ENCODE measurements at places on chromosomes 3 and 15. TPM values are rescaled to one million over a fixed set of nuclear protein-coding genes. Genes with fewer than 3 reads are reported as not detected.
A peak's percentile ranks its signal among the peaks of the same experiment; 100 is the strongest.

DNA sequence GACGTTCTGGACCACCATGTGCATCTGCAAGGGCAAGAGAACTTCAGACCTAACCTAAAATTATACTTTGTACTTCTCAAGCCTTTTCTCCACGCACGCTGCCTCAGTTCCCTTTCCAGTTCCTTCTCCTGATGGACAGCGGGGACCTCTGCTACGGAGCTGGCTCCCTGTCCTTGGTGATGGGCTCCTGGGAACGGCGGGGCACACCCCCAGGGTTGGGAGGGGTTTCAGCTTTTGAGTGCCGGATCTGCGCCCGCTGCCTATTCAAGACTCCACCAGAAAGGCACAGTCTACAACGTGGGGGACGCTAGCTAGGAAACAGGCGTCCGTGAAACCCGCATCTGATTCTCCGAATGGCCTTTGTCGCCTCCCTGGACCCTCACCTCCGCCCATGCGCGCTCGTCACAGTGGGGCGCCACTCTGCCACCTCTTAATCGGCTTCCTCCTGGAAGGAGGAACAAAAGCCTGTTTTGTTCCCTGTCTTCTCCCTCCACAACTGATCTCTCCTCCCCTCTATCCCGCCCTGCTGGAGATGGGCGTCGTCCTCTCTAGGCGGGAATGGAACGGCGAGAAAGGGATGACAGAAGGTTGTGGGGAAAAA is 2.2 kb downstream of the GPR149 start:
- no peaks in the 10 kb centered on the region for H3K4me1 ChIP-seq
- DNase-seq: no peak
- H3K36me3 ChIP-seq: no peaks in the 10 kb centered on the region

GRCh38 chr3:154121701-154122551 is 736 bp downstream of the ARHGEF26 start:
- no peaks in the 10 kb centered on the region for H3K36me3 ChIP-seq
- H3K4me3 ChIP-seq: peak overlapping the region; percentile 86
- no peaks in the 10 kb centered on the region for H3K27me3 ChIP-seq
- peak overlapping the region; percentile 62 for H3K27ac ChIP-seq

Gene SERPINI1
- 6.9 TPM for polyA plus RNA-seq

Gene ARPIN
- polyA plus RNA-seq: 28.3 TPM

DNA sequence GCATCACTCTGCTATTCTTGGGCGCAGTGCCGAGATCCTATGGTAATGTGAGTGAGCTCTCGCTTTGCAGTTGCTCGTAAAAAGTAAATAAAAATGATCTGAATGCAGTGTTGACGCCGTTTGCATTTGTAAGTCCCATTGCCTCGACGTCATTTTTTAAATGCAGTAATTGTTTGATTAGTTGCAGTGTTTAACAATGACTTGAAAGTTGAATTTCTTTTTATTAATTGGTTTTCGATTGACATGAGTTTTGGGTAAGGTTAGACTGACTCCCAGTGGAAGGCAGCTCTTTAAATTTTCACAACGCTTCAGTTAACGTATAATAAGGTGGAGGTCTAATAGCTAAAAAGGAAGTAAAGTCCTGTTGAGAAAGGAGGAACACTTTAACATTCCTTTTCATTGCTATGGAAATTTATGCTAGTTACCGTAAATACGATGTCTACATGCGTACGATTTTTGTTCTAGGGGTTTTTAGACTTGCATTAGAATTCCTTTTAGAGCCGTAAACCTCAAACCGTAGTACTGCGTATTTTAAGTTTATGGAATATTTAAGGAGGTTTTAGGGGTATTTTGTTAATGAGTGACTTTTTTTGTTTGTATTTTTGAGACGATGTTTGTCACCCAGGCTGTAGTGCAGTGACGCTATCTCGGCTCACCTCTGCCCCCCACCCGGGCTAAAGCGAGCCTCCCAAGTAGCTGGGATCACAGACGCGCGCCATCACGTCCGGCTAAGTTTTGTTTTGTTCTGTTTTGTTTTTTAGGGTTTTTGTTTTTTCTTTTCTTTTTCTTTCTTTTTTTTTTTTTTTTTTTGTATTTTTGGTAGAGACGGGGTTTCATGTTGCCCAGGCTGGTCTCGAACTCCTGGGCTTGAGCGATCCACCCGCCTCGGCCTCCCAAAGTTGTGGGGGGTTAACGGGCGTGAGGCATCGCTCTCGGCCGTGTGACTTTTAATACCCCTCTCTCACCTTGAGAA is 1.4 kb downstream of the MORF4L1 start:
- peaks cover 8% of the 10 kb centered on the region for H3K4me1 ChIP-seq
- H3K4me3 ChIP-seq: peak overlapping the region; percentile 100
- no peaks in the 10 kb centered on the region for H3K27me3 ChIP-seq
- no peak for DNase-seq
- no peaks in the 10 kb centered on the region for H3K36me3 ChIP-seq

Gene TRH
- 0.54 TPM for polyA plus RNA-seq

- H3K36me3 ChIP-seq: no peaks in the 10 kb centered on the region
- H3K27ac ChIP-seq: no peak overlapping the region
- peaks cover 2% of the 10 kb centered on the region for H3K4me1 ChIP-seq
- no peak overlapping the region for H3K4me3 ChIP-seq
Measured at GRCh38 chr3:71903112-71903495, 118.2 kb upstream of the PROK2 start.

- no peaks in the 10 kb centered on the region for H3K4me1 ChIP-seq
- H3K4me3 ChIP-seq: no peak overlapping the region
- DNase-seq: no peak
- no peak overlapping the region for H3K27ac ChIP-seq
- H3K36me3 ChIP-seq: no peaks in the 10 kb centered on the region
Measured at GRCh38 chr3:152053866-152054265, 180.4 kb downstream of the SUCNR1 start.

Gene VGLL3
- 12.2 TPM for polyA plus RNA-seq

- H3K27me3 ChIP-seq: no peaks in the 10 kb centered on the region
- no peak for DNase-seq
- H3K4me1 ChIP-seq: no peaks in the 10 kb centered on the region
- H3K27ac ChIP-seq: no peak overlapping the region
- H3K4me3 ChIP-seq: no peak overlapping the region
Measured at GRCh38 chr3:102526865-102527264, 92.0 kb downstream of the ZPLD1 start.

- no peaks in the 10 kb centered on the region for H3K27me3 ChIP-seq
- DNase-seq: no peak
- H3K4me1 ChIP-seq: peaks cover 1% of the 10 kb centered on the region
- H3K4me3 ChIP-seq: no peak overlapping the region
- H3K36me3 ChIP-seq: no peaks in the 10 kb centered on the region
Measured at GRCh38 chr15:31298707-31299172, 27.9 kb upstream of the KLF13 start.

Gene ANKRD34C
- not detected for polyA plus RNA-seq

GRCh38 chr3:129747136-129747535 is 140.7 kb upstream of the PLXND1 start:
- no peak overlapping the region for H3K4me3 ChIP-seq
- no peaks in the 10 kb centered on the region for H3K27me3 ChIP-seq
- H3K4me1 ChIP-seq: peaks cover 3% of the 10 kb centered on the region

Gene PCSK6
- polyA plus RNA-seq: 3.8 TPM

- H3K4me3 ChIP-seq: no peak overlapping the region
- H3K36me3 ChIP-seq: no peaks in the 10 kb centered on the region
- no peak overlapping the region for H3K27ac ChIP-seq
- H3K27me3 ChIP-seq: no peaks in the 10 kb centered on the region
Measured at GRCh38 chr15:52236013-52236412, 44.8 kb upstream of the GNB5 start.

- DNase-seq: no peak
- H3K27me3 ChIP-seq: no peaks in the 10 kb centered on the region
Measured at GRCh38 chr3:99520513-99520912, 117.9 kb upstream of the COL8A1 start.

DNA sequence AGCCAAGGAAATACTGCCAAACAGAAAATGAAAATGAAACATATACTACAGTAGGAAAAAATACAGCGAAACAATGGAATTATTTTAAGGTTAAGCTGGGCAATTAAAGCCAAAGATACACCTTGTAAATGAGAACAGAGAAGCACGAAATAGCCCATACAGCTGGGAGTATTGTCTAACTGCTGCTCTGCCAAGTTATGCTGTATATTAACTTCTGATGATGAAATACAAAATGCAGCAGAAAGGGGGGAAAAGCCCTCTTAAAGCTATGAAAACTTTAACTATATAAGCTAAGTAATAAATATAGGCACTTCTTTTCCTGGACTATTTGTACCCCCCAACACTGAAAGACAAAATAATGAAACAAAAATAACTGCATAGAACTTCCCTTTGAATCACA is 449.0 kb downstream of the FOXP1 start:
- no peak for DNase-seq
- H3K4me1 ChIP-seq: peaks cover 19% of the 10 kb centered on the region
- H3K36me3 ChIP-seq: no peaks in the 10 kb centered on the region
- H3K27ac ChIP-seq: peak overlapping the region; percentile 77

- H3K4me3 ChIP-seq: no peak overlapping the region
- H3K36me3 ChIP-seq: no peaks in the 10 kb centered on the region
- H3K27me3 ChIP-seq: no peaks in the 10 kb centered on the region
- DNase-seq: no peak
- no peaks in the 10 kb centered on the region for H3K4me1 ChIP-seq
Measured at GRCh38 chr3:16309558-16309957, 44.5 kb downstream of the OXNAD1 start.

DNA sequence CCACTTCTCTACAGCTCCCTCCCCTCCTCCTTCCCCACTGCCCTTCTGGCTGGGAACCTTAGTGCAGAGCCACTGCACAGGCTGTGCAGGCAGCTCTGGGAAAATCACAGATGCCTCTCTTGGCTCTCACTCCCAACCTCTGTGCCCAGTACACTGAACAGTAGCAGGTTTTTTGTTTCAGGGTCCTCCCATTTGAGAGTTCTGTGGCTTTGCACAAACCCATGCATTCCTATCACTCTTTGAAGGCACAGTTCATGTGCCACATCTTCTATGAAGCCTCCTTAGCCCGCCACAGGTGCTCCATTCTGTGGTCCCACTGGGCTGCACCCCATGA is 103.9 kb downstream of the SNRK start:
- no peaks in the 10 kb centered on the region for H3K36me3 ChIP-seq
- no peak overlapping the region for H3K27ac ChIP-seq
- no peaks in the 10 kb centered on the region for H3K27me3 ChIP-seq
- peaks cover 7% of the 10 kb centered on the region for H3K4me1 ChIP-seq

DNA sequence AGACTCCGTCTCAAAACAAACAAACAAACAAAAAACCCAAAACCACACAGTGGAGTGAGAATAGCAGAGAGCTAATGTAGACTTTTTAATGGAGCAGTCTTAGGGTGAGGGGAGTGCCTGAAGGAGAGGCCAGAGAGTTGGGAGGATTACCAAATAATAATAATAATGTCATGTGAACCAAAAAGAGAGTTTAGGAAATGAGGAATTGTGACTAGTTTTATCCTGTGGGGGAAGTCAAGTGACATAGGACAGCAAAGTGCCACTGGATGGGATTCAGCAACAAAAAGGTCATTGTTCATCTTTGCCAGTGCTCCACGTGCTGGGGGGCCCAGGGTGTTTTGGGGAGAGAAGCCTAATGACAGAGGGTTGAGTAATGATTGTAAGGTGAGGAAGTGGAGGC is 12.9 kb downstream of the GPR87 start:
- no peaks in the 10 kb centered on the region for H3K4me1 ChIP-seq
- no peaks in the 10 kb centered on the region for H3K27me3 ChIP-seq
- no peak overlapping the region for H3K27ac ChIP-seq
- H3K4me3 ChIP-seq: no peak overlapping the region
- no peak for DNase-seq
- H3K36me3 ChIP-seq: no peaks in the 10 kb centered on the region

Gene MUC20
- polyA plus RNA-seq: 5.3 TPM

- no peaks in the 10 kb centered on the region for H3K27me3 ChIP-seq
- no peak for DNase-seq
- no peaks in the 10 kb centered on the region for H3K36me3 ChIP-seq
- peak overlapping the region; percentile 10 for H3K4me3 ChIP-seq
- H3K27ac ChIP-seq: no peak overlapping the region
Measured at GRCh38 chr3:30611613-30612436, 5.4 kb downstream of the TGFBR2 start.

DNA sequence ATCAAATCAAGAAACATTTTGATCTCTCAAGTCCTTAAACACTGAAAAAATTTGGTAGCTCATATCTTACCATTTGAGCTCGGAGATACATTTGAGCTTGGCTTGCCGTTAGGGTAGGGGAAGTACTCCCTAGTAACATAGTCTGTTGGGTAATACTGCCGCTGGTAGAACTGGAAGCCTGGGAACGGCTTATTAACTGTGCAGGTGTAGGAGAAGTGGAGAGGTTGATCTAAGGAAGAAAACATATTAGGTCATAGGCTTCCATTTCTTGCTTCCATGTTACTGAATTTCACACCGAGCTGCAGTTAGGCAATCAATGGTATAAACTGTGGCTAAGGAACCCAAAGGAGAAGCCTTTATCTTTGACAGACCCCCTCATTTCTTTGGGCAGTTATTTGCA is 32.5 kb downstream of the PHC3 start:
- peaks cover 5% of the 10 kb centered on the region for H3K4me1 ChIP-seq
- no peaks in the 10 kb centered on the region for H3K36me3 ChIP-seq
- no peaks in the 10 kb centered on the region for H3K27me3 ChIP-seq
- no peak for DNase-seq
- H3K4me3 ChIP-seq: no peak overlapping the region
- H3K27ac ChIP-seq: no peak overlapping the region

Gene FAM174B
- 11.8 TPM for polyA plus RNA-seq

- no peaks in the 10 kb centered on the region for H3K36me3 ChIP-seq
- H3K27me3 ChIP-seq: no peaks in the 10 kb centered on the region
- peak overlapping the region; percentile 71 for H3K4me3 ChIP-seq
- peak overlapping the region; percentile 87 for H3K27ac ChIP-seq
- peaks cover 7% of the 10 kb centered on the region for H3K4me1 ChIP-seq
- no peak for DNase-seq
Measured at GRCh38 chr3:32571192-32571485, 481 bp upstream of the DYNC1LI1 start.

GRCh38 chr3:96996009-96996408 is 181.6 kb downstream of the EPHA6 start:
- no peaks in the 10 kb centered on the region for H3K36me3 ChIP-seq
- no peaks in the 10 kb centered on the region for H3K27me3 ChIP-seq
- H3K27ac ChIP-seq: no peak overlapping the region
- H3K4me3 ChIP-seq: no peak overlapping the region
- H3K4me1 ChIP-seq: peaks cover 1% of the 10 kb centered on the region
- DNase-seq: no peak

- no peaks in the 10 kb centered on the region for H3K27me3 ChIP-seq
- DNase-seq: no peak
- H3K4me1 ChIP-seq: no peaks in the 10 kb centered on the region
Measured at GRCh38 chr3:136840252-136840651, 21.3 kb downstream of the SLC35G2 start.

GRCh38 chr3:197511130-197511529 is 44.6 kb downstream of the BDH1 start:
- peaks cover 3% of the 10 kb centered on the region for H3K4me1 ChIP-seq
- no peak overlapping the region for H3K27ac ChIP-seq
- no peaks in the 10 kb centered on the region for H3K27me3 ChIP-seq
- no peak for DNase-seq

Gene FBXW12
- 0.33 TPM for polyA plus RNA-seq

Gene UROC1
- polyA plus RNA-seq: not detected

Gene MYL3
- polyA plus RNA-seq: 0.63 TPM

DNA sequence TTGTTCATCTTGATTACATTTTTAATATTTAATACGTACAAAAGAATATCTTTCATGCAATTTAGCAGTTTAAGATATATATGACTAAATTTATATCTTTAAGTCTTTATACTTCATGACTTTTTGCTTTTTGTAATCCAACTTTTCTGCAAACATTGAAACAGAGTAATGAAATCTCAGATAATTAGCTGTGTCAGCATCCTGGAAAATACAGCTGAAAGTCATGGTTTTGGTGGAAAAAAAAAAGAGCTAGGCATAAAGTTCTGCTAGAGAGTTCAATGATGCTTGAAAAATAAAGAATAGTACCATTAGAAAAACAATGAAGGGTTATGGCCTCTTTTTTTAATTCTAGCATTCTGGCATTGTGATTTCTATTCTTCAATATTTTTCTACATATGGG is 387.4 kb upstream of the ROBO2 start:
- no peak overlapping the region for H3K4me3 ChIP-seq
- no peaks in the 10 kb centered on the region for H3K36me3 ChIP-seq
- no peaks in the 10 kb centered on the region for H3K4me1 ChIP-seq

Gene SCN11A
- polyA plus RNA-seq: 0.04 TPM
